ENCODE measurements at places on chromosomes 3 and 15.

DNA sequence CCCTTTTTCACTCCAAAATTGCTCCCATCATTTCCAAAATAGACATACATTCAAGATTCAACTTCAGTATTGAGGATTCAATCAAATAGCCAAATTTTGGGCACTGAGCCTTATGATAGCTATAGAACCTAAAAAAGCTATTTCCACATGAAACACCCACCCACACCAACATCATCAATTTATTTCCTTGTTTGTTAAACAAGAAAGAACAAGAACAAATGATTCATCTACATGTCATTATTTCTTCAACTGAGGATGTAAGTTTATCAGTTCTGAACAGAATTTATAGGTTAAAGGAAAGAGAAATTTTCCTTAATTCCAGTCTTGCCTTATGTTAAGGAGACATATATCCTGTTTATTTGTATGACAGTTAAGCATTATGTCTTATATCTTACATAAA lies 32.2 kb downstream of the DPPA2 start:
- no peaks in the 10 kb centered on the region for H3K4me1 ChIP-seq
- DNase-seq: no peak
- no peak overlapping the region for H3K27ac ChIP-seq
- no peaks in the 10 kb centered on the region for H3K36me3 ChIP-seq

GRCh38 chr3:140242818-140243276 lies 307.9 kb downstream of the CLSTN2 start:
- no peaks in the 10 kb centered on the region for H3K36me3 ChIP-seq
- no peak for DNase-seq
- no peak overlapping the region for H3K4me3 ChIP-seq
- no peak overlapping the region for H3K27ac ChIP-seq

DNA sequence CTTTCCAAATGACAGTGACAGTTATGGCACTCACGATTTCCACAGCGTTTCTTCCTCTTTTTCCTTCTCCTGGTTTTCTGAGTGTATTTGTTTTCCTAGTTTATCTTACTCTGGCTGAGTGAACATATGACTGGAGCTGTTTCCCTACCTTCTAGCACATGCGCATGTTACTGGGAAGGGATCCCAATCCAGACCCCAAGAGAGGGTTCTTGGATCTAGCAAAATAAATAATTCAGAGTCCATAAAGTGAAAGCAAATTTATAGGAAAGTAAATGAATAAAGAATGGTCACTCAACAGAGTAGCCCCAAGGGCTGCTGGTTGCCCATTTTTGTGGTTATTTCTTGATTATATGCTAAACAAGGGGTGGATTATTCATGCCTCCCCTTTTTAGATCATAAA lies 23.8 kb downstream of the METTL6 start:
- no peaks in the 10 kb centered on the region for H3K4me1 ChIP-seq
- H3K27ac ChIP-seq: no peak overlapping the region
- no peak overlapping the region for H3K4me3 ChIP-seq
- no peaks in the 10 kb centered on the region for H3K27me3 ChIP-seq
- no peak for DNase-seq

GRCh38 chr3:80688814-80689213 lies 921.0 kb upstream of the ROBO1 start:
- no peaks in the 10 kb centered on the region for H3K36me3 ChIP-seq
- H3K4me3 ChIP-seq: no peak overlapping the region
- H3K27ac ChIP-seq: no peak overlapping the region
- no peaks in the 10 kb centered on the region for H3K27me3 ChIP-seq
- H3K4me1 ChIP-seq: no peaks in the 10 kb centered on the region

- no peak for DNase-seq
- no peaks in the 10 kb centered on the region for H3K4me1 ChIP-seq
- no peaks in the 10 kb centered on the region for H3K27me3 ChIP-seq
- no peak overlapping the region for H3K27ac ChIP-seq
- H3K4me3 ChIP-seq: no peak overlapping the region
Observed at GRCh38 chr3:41963823-41964222, 1.9 kb upstream of the ULK4 start.

DNA sequence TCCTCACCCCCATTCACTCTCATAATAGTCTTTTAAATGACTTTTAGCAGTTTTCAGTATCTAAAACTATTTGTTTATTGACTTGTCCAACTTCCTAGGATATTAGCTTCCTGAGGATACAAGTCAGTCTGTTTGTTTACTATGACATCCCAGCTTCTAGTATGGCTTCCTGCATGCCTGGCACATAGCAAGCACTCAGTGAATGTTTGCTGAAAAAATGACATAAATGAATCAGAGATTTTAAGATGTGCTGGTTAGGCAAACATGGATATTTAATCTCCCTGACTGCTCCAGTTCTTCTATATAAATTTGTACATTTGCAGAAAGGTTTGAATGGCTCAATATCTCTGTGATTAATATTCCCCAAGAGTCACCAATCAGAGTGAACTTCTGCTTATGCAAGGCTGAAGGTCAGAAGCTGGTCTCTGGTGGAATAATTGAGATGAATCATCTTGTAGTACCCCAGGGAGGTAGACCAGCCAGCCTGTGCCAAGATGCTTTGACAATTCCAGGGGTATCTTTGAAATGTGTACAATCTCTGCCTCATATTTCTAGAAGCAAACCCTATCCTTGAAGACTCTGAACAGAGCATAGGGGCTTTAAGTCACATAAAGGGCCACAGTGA lies 219.0 kb upstream of the LMCD1 start:
- no peaks in the 10 kb centered on the region for H3K36me3 ChIP-seq
- H3K4me3 ChIP-seq: no peak overlapping the region
- H3K27ac ChIP-seq: no peak overlapping the region
- H3K27me3 ChIP-seq: no peaks in the 10 kb centered on the region

DNA sequence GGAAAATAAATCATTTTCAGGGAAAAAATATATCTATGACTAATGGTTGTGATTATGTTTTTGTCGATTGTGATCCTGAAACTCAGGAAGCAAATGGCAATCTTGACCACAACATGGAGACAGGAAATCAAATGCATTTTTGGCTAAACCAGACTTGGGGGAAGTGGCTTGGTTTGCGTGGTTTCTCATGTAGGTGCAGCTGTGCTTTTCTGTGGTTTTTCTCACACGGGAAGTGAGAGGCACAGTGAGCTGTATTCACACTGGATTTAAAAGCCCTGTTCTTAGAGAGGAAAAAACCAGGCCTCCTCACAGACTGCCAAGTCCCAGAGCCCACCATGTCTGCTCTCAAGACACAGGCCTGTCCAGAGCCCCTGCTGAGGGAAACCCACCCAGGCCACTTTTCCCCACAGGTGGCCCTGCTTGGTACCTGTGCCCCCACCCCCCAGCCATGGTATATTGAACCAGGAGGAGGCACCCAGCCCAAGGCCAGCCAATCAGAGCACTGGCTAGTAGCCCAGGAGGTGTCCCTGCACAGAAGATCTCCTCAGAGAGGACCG lies 46.1 kb downstream of the BTD start:
- no peaks in the 10 kb centered on the region for H3K36me3 ChIP-seq
- no peaks in the 10 kb centered on the region for H3K27me3 ChIP-seq
- H3K4me3 ChIP-seq: no peak overlapping the region
- DNase-seq: no peak

GRCh38 chr3:130693314-130693713 lies 53.3 kb downstream of the PIK3R4 start:
- H3K36me3 ChIP-seq: no peaks in the 10 kb centered on the region
- no peaks in the 10 kb centered on the region for H3K27me3 ChIP-seq
- H3K4me3 ChIP-seq: no peak overlapping the region
- no peaks in the 10 kb centered on the region for H3K4me1 ChIP-seq

DNA sequence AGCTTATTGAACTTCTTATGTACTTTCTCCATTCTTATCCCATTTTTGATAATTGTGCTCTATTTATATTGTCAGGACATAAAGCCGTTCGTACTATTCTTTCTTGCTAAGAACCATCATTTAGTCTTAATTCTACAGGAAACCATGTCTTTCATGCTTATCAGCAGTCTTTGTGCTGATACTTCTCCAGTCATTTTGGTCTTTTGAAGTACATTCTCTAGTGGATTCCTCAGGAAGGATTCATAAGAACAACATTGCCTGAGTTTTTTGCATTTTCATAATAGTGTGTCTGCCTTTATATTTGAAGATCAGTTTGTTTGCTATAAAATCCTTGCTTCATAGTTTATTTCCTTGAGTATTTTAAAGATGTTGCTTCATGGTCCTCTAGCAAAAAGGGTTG lies 126.6 kb upstream of the NEO1 start:
- H3K27ac ChIP-seq: no peak overlapping the region
- H3K4me3 ChIP-seq: no peak overlapping the region
- no peaks in the 10 kb centered on the region for H3K27me3 ChIP-seq
- no peak for DNase-seq
- H3K36me3 ChIP-seq: no peaks in the 10 kb centered on the region

DNA sequence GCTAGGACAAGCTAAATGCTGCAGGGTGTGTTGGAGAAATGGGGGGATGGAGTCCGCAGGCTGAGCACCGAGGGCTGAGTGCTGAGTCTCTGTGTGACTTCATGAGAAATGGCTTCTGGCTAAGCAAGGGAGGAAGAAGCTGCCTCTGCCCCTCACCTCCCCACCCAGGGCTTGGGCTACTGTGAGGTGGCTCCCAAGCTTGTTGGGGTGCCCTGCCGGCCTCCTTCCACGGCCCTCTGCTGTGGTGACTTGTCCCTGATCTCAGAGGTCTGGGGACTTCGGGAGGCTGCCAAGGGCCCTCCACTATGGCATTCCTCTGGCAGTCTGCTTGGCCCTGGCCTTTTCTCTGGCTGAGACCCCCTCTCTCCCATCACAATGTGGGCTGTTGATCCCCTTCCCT lies 30.1 kb upstream of the RAD18 start:
- no peak overlapping the region for H3K4me3 ChIP-seq
- no peaks in the 10 kb centered on the region for H3K36me3 ChIP-seq
- no peaks in the 10 kb centered on the region for H3K27me3 ChIP-seq
- H3K27ac ChIP-seq: no peak overlapping the region

- no peaks in the 10 kb centered on the region for H3K4me1 ChIP-seq
- H3K4me3 ChIP-seq: no peak overlapping the region
Observed at GRCh38 chr3:70564552-70564951, 252.1 kb upstream of the MDFIC2 start.

GRCh38 chr3:80521081-80521480 lies 753.3 kb upstream of the ROBO1 start:
- H3K27me3 ChIP-seq: no peaks in the 10 kb centered on the region
- no peaks in the 10 kb centered on the region for H3K4me1 ChIP-seq
- H3K27ac ChIP-seq: no peak overlapping the region
- H3K4me3 ChIP-seq: no peak overlapping the region
- DNase-seq: no peak

DNA sequence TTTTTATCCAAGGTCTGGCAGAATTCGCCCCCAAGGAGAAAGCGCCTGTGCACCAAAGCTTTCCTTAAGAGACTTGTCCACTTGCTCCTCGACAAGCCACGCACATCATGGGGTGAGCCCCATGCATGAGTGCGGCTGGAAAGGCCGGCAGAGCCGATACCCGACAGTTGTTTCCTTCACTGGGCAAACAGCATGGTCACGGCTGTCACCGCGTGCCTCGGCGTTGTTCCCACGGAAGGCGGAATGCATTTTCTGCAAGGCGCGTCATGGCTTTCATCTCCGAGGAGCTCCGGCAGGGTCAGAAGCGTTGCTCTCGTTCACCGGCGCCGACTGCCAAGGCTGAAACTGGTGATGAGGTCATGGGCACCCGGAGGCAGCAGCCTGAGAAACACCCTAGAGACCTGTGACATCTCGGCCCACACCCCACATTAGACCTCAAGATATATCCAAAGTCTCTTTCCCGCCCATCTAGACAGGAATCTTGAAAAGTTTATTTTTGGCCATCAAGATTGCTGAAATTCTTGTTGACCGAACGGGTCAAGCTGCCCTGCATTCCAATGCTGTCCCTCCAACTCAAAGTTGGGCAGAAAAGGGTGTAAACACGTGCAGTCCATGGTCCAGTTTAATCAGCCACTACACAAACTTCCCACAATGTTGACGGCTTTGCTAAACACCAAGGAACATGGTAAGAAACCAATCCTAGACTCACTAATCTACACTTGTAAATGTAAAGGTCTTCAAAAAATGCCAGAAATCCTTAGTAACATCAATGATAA lies 604 bp upstream of the TJP1 start:
- H3K27me3 ChIP-seq: no peaks in the 10 kb centered on the region
- H3K4me1 ChIP-seq: no peaks in the 10 kb centered on the region
- H3K27ac ChIP-seq: peak overlapping the region; percentile 97
- peak overlapping the region; percentile 75 for H3K4me3 ChIP-seq
- H3K36me3 ChIP-seq: no peaks in the 10 kb centered on the region

- no peaks in the 10 kb centered on the region for H3K27me3 ChIP-seq
- H3K4me3 ChIP-seq: peak within 1 kb of the TSS; percentile 90
- H3K27ac ChIP-seq: peak within 1 kb of the TSS; percentile 85
- DNase-seq: no peak
Observed at GRCh38 chr15:80152896-80153876, at the start of gene FAH. Gene FAH (plus strand): TSS chr15:80152999. CDS start chr15:80153055, 56 bp downstream.
